ENCODE measurements at places on chromosomes 7 and 10.

GRCh38 chr10:17655567-17656146 is 11.7 kb downstream of the STAM start:
- no peak for DNase-seq

DNA sequence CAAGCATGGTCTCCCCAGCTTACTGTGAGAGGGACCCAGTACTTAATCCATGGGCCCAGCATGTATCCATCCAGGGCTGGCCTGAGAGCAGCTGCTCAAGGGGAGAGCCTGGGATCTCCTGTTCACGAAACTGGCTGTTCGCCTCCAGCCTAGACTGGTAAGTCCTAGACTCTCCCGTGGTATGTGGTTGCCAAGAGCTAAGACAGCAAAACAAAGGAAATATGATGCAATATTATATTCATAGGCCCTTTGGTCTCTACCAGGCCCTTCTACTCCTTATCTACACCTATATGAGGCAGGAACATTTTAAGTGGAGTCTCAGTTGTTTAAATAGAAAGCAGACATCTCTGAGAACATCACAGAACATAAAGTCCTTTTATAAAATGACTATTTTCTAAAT is 28.9 kb upstream of the STK17A start:
- no peak for DNase-seq

- no peak for DNase-seq
These were observed 141.2 kb upstream of the HDAC9 start for GRCh38 chr7:18354108-18355085.

- peak; percentile 35 for DNase-seq
These were observed 50.7 kb upstream of the RHEB start for GRCh38 chr7:151570366-151570915.

- DNase-seq = no peak
These were observed 49.9 kb downstream of the PWWP2B start for GRCh38 chr10:132446661-132447445.

- DNase-seq = no peak
These were observed 100.4 kb downstream of the ZNF467 start for GRCh38 chr7:149673006-149673405.

- DNase-seq = no peak
These were observed 7.5 kb upstream of the KMT2E start for GRCh38 chr7:105006367-105007136.

- no peak for DNase-seq
These were observed 160.6 kb upstream of the SHH start for GRCh38 chr7:155972651-155973390.

GRCh38 chr10:89615824-89616223 is 29.2 kb downstream of the PANK1 start:
- DNase-seq = peak; percentile 2

- no peak for DNase-seq
These were observed 2.4 kb downstream of the ALOX5 start for GRCh38 chr10:45376371-45376801.

DNA sequence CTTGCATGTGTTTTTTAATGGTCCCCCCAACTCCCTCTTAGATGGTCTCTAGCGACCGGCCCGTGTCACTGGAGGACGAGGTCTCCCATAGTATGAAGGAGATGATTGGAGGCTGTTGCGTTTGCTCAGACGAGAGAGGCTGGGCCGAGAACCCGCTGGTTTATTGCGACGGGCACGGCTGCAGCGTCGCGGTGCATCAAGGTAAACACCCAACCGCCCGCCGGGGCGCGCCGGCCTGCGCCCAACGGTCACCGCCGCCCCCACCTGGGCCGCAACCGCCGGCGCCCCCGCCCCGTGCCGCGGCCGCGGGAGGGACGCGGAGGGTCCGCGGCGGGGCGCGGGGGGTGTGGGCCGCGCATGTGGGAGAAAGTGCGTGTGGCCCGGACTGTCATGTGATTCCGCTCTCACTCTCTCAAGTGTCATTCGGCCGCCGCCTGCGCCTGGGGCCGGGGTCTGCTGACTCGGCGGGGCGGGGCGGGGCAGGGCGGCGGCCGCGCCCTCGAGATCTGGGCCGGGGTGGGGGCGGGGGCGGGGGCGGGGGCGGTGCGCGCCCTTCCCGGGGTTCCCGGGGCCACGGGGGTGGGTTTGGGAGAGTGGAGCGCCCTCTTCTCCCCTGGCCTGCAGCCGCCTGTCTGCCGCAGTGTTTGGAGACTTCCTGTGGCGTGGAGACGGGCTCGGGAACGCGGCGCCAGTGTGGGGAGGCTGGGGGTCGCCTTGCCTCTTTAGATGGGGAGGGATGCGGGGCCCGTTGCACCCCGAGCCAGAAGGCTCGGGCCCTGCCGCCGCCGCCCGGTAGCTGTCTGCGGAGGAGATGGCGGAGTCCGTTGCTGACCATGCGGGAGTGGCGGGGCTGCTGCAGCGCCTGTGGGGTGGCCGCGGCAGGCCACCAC is 817 bp downstream of the MLLT10 start:
- no peak for DNase-seq

DNA sequence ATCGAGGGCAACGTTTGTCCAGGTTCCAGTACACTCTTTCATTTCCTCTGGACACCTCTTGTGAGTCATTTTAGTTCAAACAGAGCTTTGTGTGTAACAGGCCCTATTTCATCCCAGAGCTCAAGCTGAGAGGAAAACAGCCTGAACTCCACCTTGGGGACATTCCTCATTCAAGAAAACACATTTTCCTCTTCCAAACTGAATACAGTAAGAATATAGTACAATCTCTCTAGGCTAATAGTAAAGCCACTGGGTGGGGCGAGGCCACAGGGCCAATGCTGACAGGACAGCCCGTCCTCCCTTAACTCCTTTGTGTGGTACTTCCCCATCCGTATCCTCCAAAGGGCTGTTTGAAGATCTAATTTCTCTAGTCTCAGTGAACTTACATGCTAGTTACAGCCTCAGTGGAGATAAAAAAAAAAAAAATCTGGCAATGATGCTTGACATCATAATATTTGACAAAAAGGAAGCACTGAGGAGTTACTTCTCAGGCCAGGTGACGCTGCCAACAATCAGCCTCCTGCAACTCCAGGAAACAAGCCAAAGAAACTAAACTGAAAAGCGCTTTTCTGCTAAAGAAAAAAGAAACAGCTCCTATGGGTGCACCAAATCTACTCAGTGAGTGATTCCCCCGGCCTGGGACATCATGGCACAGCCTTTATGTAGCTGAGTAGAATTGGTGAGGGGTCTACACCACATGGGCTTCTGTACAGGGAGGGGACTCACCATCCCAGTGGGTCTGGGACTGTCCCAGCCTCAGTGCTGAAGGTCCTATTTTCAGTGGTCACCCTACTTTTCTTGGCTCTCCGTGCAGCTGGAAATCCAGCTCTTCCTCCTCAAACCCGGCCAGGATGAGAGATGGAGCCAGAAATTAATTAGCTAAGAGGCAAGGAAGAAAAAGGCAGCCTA is 238.2 kb upstream of the NEBL start:
- DNase-seq = peak; percentile 52

DNA sequence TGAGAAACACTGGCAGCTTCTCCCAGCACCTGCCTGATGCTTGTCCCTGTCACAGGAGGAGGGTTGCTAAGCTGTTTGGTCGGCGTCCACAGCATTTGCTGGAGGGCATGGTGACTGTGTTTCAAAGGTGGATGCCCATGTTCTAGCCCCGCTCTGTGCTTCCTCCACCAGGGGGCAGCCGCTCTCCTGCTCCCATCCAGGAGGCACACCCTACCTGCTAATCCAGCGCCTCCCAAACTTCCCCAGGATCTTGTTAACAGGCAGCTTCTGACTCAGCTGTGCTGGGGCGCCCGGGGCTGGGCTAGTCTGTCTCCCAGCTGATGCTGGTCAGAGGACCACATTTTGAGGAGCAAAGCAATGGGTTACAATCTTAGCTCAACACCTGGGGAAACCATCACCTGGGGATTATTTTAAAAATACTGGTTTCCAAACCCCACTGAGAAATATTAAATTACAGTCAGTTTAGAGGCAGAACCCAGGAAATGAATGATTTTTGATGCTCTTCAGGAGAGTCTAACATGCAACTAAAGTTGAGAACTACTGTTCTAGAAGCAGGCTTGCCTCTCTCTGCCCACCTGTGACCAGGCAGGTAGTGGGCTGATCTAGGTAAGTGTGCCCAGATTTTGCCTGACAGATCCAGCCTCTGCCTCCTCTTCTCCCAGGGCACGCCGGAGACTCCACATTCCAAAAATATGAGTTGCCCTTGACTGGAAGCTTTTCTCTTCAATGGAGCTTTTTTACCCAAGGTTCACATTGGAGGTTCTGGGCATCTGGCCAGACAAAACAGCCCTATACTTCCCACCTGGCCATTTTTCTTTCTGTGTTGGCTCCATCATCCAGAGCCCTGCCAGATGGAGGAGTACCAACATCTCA is 92.7 kb upstream of the GPR26 start:
- no peak for DNase-seq

DNA sequence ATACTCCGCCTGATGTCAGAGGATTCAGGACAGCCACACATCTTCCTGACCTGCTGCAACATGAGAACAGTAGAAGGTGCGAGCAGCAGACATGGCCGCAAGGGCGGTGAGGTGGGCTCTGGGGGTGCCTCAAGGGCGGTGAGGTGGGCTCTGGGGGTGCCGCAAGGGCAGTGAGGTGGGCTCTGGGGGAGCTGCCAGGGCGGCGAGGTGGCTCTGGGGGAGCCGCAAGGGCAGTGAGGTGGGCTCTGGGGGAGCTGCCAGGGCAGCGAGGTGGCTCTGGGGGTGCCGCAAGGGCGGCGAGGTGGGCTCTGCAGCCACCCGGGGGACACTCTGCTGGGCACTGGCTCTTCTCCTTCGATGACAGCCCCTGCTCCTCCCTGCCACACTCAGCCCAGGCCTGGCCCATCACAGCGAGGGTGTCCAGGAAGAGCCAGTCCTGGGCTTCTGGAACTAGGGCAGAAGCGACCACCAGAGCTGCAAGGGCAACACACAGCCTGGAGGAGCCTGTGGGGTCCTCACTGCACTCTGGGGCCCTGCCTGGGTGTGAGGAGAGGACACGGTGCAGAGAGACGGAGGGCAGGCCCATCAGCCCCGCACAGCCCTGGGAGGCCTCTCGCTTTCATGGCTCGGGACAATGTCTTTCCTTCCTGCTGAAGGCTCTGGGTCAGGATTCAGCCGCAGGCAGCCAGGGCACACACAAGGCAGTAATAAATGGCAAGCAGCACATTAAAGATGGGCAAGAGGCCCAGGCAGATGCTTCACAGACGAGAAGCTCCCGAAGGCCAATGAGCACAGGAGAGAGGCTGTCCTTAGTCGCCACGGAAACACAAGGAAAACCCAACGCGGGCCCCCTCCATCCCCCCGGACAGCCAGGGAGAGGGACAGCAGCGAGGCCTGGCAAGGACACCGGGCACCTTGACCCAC is 42.5 kb downstream of the STK32C start:
- DNase-seq = no peak

GRCh38 chr7:1255080-1255816 is 22.6 kb downstream of the UNCX start:
- DNase-seq = no peak

GRCh38 chr10:98106531-98106930 is 27.9 kb upstream of the R3HCC1L start:
- DNase-seq = no peak

- DNase-seq = no peak
These were observed 730.6 kb upstream of the IGFBP3 start for GRCh38 chr7:46651561-46652088.

DNA sequence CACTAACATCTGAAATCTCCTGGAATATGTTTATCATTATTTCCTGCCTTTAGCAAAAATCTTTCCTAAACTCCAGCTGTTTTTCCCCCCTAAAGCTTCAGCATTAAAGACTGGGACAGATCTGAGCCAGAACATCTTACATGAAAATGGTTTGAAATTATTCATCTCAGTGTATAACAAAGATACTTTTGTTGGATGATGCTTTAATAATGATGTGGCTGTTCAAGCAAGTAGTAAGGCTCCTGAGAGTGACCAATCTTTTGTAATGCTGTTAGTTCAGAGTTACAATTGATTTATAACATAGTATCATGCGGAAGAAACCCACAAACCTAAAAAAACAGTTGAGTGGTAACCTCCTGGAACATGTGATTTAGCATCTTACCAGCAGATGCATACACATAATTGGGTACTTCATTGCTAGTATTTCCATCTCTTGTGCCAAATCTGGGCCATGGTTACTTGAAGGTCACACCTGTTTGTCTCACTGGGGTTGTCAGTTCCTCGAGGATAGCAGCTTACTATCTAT is 1.5 kb downstream of the BZW2 start:
- no peak for DNase-seq

- peak; percentile 88 for DNase-seq
These were observed 26.3 kb upstream of the COL1A2 start for GRCh38 chr7:94368371-94368791.

DNA sequence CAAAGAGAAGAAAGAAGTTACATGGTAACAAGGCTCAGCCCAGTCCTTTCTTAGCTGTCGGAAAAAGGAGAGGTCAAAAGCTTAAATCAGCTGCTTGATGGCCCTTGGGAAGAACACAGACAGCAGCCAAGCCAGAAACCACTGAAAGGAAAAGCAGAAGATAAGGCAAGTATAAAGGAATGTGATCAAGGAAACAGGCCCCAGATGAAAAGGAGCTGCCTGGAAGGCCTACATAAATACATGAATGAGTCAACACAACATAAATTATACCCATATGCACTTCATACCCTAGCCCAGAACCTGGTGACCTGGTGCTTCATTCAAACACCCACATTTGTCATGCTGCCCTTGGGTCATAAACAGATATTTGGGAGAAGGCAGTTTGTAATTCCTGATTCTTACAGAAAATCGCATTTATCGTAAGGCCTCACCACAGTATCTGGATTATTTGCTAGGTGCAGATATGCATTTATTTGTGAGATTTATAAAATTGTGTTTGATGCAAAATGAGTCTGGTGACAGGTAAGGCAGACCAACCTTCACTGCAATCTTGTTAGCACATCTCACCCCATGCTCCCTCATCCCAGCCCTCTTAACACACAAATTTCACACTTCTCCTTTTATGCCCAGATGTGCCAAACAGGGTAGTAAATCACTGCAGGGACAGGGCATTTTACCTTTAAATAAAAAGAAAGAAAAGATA is 94.9 kb upstream of the KCNIP2 start:
- DNase-seq = peak; percentile 65

GRCh38 chr7:102836191-102836919 is 76.4 kb upstream of the LRRC17 start:
- DNase-seq = peak; percentile 61

DNA sequence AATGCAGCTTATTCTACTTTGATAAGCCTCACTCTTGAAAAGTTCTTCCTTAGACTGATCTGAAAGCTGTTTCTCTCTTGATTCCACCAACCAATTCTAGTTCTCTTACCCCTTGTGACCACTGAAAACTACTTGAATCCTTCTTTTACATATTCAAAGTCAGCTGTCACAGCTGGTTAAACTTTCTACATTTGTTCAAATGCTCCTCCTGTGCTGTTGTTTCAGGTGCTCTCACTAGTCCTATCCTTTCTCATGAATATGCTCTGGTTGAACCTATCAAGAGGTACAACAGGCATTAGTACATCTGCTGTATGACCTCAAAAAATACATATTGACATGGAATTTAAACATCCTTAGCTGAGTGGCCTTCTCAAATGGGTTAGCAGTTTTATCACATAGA is 91.5 kb downstream of the MYO3A start:
- DNase-seq = no peak

- DNase-seq = no peak
These were observed 26.2 kb downstream of the PPP3CB start for GRCh38 chr10:73469579-73469978.

- DNase-seq = peak; percentile 84
These were observed 28.0 kb upstream of the SLC39A12 start for GRCh38 chr10:17923728-17924127.

- DNase-seq = no peak
These were observed 168.6 kb upstream of the SHH start for GRCh38 chr7:155980841-155981240.

- no peak for DNase-seq
These were observed 44.5 kb upstream of the MRPS16 start for GRCh38 chr10:73296946-73297345.
